ENCODE measurements at places on chromosomes 1 and 21.

- peak; percentile 58 for DNase-seq
Observed at GRCh38 chr1:223712850-223713474, 623 bp downstream of the CAPN2 start.

DNA sequence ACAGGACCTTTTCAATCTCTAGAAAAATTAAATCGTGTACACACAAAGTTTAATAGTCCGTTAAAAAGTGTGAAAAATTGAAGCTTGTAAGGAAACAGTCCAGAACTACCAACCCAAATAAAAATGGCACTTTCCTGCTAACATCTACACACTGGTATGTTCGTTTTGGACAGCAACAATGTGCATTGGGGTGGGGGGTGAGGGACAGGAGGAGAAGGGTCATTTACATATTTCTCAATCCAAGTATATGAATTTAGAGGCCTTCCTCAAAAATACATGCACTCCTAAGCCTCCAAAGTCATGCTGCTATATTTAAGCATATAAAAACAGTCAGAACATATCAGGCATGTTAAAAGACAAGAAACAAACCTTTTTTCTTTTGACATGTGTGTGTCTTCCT lies 2.5 kb downstream of the PPP1R15B start:
- DNase-seq = no peak

GRCh38 chr1:21034725-21035628 lies 141.7 kb downstream of the EIF4G3 start:
- peak; percentile 69 for DNase-seq

DNA sequence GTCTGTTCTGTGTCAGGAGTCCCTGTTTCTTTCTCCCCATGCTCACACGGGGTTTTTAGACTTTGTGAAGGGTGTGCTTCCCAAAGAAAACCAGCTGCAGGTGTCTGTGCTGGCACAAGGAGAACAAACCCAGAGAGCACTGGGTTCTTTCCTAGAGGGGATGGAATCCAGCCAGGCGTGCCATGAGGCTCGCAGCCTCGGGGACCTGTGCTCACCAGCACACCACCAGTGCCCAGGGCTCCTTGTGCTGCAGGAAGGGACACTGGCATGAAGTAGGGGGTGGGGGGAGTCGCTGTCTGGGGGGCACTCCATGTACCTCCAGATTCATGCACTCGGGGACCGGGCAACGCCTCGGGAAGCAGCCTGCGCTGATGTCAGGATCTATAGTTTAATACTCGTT lies 57.9 kb downstream of the AGPAT3 start:
- DNase-seq = no peak

DNA sequence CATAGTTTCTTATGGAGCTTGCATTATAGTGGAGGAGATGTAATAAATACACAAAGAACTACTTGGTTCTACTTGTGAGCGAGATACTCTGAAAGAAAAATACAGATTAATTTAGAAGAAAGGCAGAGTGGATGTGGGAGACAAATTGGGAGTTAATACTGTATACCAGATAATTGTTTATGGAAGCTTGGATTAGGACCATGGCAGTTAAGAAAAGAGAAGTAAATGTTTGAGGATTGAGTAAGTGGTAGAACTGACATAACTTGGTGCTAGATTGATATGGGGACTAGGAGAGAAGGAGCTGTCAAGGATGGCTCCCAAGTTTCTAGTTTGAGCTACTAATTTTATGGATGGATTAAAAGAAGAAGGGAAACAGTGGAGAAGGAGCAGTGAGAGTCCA lies 47.3 kb downstream of the INKA2 start:
- DNase-seq = no peak

GRCh38 chr1:177043597-177043996 lies 120.9 kb downstream of the ASTN1 start:
- DNase-seq = no peak

- DNase-seq = no peak
Observed at GRCh38 chr1:23801876-23802275, 1.3 kb upstream of the GALE start.

- no peak for DNase-seq
Observed at GRCh38 chr1:69312055-69312732, 255.5 kb upstream of the LRRC7 start.
